ENCODE measurements at places on chromosomes 3 and 15.

DNA sequence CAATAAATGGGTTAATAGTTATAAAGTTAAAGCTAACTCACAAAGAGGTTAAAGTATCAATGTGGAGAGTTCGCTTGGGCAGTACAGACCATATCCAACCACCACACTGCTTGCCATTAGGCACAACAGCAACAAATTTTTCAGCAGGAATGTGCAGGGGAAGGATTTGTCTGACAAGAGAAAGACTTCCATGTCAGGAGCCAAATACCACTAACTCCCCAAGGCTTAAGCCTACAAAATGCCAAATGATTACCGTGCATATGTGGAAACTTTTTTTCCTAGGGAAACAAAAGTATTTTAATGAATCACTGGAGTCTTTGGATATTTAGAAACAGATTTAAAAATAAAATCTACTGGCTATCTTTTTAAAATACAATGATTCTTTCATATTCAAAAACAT lies 8.1 kb downstream of the VGLL3 start:
- no peak for DNase-seq

DNA sequence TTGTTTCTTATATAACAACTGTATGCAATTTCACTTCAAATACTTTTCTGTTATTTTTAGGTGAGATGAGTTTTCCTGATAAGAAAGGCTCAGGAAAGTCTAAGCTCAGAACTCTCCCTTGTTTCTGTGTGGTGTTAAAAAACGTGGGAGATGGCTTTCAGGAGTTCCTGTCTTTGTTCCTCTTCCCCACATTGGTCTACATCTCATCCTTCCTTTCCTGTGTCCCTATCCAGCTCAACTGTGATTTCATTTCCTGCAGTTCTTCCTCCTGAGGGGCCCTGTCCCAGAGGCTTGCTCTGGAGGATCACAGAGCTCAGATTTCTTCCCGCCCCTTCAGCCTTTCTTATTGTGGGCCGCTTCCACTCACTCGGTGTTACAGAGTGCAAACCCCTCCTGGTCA lies 11.2 kb downstream of the SEC13 start:
- no peak for DNase-seq

DNA sequence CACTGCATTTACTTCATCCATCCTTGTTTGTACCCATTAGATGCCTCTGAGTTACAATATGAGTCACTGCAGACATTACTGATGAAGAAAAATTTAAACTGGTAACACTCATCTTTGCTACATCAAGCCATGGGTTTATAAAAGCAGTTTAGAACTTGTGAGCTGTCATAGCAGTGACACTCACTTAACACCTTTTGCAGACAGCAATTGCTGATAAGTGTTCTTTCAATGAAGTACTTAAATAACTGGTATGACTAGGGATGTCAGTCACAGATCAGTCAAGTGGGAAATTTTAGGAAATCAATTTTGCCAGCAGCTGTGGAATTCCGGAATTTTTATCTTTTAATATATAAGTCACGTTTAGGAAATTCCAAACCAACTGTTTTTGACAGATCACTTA lies 643.0 kb downstream of the TBL1XR1 start:
- DNase-seq: no peak

DNA sequence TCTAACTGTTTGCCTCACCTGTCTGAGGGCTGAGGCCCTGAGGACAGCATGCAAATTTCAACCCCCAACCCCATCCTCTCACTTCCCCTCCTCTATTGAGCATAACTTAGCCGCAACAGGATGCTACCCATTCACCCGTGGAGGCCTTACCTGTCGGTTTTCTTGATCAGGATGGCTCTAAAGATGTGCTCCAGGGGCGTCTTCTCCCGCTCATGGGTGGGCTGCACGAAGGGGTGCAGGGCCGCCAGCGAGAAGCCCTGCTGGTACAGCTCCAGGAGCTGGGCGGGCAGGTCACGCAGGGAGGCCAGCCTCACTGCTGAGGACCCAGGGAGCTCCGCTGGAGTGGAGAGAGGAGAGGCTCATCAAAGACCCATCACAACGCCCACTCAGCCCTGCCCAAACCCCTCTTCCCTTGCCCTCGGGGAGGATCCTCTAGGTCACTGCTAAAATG lies 79.8 kb downstream of the RFTN1 start:
- no peak for DNase-seq

All from stimulated activated CD4-positive, alpha-beta T cell treated with anti-CD3 and anti-CD28 coated beads, Interleukin-4, amount 100 ng/mL, for 24 hours (primary cell).